ENCODE measurements at places on chromosomes 13 and 19.

GRCh38 chr19:50513746-50514345, at the start of gene ASPDH:
Gene ASPDH (minus strand): TSS chr19:50513913. CDS start chr19:50513823, 90 bp downstream.
- peak; percentile 23 for DNase-seq

- DNase-seq: no peak
These were observed 3.3 kb upstream of the TPP2 start for GRCh38 chr13:102593466-102593865.

GRCh38 chr19:52935434-52935833, 12.2 kb upstream of the ZNF888 start:
- peak; percentile 90 for DNase-seq

- peak; percentile 51 for DNase-seq
These were observed 41.8 kb downstream of the RNASEH2B start for GRCh38 chr13:50951366-50951765.

- DNase-seq: peak; percentile 31
These were observed 84.8 kb downstream of the STOML3 start for GRCh38 chr13:38905861-38906260.

DNA sequence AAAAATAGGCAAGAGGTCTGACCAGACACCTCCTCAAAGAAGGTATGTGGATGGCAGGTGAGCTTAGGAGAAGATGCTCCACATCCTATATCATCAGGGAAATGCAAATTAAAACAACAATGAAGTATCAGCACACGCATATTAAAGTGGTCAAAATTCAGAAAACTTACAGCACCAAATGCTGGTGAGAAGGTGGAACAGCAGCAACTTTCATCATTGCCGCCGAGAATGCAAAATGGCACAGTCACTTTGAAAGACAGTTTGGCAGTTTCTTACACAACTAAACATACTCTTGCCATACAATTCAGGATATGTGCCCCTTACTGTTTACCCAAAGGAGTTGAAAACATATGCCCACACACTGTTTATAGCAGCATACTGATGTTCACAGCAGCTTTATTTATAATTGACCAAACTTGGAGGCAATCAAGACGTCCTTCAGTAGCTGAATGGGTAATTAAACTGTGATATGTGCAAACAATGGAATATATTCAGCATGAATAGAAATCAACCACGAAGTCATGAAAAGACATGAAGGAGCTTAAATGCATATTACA, 22.5 kb downstream of the OR10H4 start:
- no peak for DNase-seq

GRCh38 chr19:40241809-40242384, 15.4 kb upstream of the CCNP start:
- DNase-seq: peak; percentile 83

DNA sequence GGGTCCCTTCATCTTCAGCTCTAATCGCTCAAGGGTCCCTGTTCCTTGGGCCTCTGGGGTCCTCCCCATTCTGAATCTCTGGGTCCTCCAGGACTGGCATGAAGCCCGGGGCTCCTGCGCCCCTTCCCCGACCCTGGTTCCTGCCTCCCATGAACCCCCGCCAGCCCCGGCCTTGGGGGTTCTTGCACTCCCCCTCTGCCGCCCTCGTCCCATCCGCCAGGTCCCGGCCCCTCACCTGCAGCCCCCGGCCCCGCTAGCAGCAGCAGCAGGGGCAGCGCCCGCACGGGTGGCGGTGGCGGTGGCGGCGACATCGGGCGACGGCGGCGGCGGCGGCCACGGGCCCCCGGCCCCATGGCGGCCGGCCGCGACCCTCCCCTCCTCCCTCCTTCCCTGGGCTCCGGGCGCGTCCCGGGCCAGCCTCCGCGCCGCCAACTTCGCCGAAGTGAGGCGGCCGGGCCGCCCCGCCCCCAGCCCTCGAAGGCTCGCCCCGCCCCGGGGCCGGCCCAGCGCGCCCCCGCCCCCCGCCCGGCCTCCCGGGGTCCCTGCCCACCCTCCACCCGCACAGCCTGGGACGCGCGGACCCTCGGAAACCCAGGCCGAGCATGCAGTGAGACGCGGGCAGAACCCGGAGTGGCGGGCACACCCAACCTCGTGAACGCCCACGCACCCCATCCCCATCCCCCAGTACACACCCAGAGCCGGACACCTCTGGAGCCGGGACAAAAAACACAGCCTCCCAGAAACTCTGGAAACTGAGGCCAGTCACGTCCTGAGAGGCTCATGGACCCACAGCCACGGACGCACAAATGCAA, at the start of gene NOTCH3:
Gene NOTCH3, minus strand, starts transcription at position 443 of the 812 bp plus-strand sequence. Its CDS starts 90 bp downstream, at position 353.
- peak; percentile 64 for DNase-seq

GRCh38 chr13:113796964-113797676, 38.1 kb downstream of the TMEM255B start:
- no peak for DNase-seq

DNA sequence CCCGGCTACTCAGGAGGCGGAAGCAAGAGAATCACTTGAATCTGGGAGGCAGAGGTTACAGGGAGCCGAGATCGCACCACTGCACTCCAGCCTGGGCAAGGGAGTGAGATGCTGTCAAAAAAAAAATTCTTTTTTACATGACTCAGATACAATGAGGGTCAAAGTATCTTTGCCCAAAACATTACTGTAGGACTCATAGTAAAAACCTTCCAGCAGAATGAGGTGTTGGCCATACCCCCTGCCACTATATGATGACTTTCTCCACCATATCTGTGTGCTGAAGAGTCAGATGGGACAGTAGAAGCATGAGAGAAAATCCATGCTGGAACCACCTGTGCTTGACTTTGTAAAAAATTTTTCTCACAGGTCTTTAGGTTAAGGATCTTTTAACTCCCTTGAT, 86.7 kb downstream of the COL4A2 start:
- no peak for DNase-seq

- DNase-seq: peak; percentile 57
These were observed 48.7 kb upstream of the MYCBP2 start for GRCh38 chr13:77375560-77376108.

DNA sequence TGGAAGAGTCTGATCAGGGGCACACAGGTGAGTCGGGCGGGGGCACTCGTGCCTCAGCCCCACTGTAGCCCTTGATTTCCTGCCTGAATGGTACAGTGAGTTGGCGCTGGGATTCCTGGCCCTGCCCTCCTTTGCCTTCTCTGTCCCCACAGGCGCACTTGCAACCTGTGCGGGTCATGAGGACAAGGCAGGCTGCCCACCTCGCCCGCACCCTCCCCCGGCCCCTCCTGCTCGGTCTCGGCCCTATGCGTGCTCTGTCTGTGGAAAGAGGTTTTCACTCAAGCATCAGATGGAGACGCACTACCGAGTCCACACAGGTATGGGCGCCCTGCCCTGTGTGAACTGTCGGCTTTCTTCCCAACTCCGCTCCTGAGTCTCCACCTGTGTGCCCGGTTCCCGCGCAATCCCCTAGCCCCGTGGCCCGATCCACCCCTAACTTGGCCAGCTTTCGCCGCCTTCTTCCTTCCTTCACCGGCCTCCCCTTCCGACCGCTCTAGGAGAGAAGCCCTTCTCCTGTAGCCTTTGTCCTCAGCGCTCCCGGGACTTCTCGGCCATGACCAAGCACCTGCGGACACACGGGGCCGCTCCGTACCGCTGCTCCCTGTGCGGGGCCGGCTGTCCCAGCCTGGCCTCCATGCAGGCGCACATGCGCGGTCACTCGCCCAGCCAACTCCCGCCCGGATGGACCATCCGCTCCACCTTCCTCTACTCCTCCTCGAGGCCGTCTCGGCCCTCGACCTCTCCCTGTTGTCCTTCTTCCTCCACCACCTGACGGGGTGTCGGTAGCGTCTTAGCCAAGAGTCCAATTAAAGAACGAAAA, 1.6 kb upstream of the KMT2B start:
- DNase-seq: peak; percentile 77

DNA sequence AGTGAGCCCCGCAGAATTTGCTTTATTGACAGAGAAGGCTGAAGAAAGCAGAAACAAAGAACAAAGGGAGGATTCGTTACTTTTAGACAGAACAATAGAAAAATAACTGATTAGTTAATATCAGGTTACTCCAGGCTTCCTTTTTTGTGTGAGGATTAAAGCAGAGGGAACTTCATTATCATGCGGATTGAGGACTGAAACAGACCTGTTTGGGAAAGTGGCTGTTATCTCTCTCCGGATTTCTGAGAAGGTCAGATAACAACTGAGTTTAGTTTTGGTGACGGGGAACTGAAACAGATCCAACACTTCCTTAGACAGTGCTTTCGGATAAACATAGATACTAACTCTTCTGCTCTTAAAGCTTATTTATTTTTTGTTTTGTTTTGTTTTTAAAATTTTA, 246.4 kb upstream of the ZNF507 start:
- no peak for DNase-seq

- no peak for DNase-seq
These were observed 65.8 kb upstream of the UQCRFS1 start for GRCh38 chr19:29278716-29279115.

- DNase-seq: no peak
These were observed 9.3 kb upstream of the RUBCNL start for GRCh38 chr13:46396341-46396740.

GRCh38 chr19:3028305-3029064, 595 bp downstream of the TLE2 start:
- DNase-seq: no peak

GRCh38 chr13:50444726-50445125, 398.8 kb downstream of the DLEU7 start:
- DNase-seq: peak; percentile 63

DNA sequence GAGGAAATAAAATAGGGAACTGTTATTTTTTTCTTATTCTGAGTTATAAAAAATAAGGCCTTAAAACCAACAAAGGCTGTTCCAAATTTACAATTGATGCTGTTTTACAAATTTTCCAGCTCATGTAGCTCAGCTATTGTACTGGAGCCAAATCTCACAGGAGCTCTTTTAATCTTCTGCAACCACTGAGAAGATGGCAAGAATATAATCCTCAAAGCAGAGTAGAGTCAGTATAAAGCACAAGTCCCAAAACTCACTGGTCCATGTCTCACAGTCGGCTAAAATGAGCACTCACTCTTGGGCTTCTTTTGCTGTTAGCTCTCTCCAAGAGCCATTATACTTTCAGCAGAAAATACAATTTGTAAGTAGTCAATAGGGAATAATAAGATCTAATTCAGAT, 1074.4 kb upstream of the PRR20A start:
- DNase-seq: no peak

DNA sequence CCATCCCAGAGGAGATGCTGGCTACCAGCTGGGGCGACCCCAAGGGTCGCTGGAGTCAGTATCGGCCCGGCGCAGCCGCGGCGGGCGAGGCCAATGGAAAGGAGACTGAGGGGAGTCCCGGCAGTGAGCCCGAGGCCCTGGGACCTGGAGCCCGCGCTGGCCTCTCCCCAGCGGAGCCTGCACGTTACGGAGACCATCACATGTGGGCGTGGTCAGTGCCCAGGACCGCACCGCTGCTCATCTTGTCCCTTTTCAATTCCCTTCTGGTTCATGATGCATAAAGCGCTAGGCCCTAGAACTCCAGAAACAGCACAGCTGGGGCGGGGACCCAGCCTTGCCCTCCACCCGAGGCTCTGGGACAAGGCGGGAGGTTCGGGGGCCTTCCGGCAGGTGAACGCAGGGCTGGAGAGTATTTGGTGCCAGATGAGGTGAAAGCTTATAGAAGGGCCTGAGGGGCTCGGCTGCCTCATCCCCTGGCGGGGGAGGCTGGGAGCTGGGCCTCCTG, 8.0 kb downstream of the C19orf25 start:
- DNase-seq: no peak

GRCh38 chr13:30743319-30744055, 8.1 kb downstream of the ALOX5AP start:
- peak; percentile 96 for DNase-seq

DNA sequence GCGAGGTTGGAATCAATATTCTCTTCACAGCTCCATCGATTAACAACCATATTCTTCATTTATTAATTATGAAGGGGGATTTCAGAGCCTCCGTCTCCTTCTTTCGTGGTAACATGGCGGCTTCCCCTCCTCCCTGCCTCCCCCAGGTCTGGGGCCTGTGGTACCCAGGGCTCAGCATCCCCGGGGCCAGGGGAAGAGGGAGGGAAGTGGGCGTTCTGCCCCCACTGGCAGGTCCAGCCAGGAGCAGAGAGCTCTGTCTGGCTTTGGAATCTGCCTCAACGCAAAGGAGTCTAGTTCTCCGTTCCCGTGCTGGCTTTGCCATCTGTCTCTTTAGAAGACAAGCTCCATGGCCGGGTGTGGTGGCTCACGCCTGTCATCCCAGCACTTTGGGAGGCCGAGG, 37.8 kb upstream of the ONECUT3 start:
- no peak for DNase-seq

DNA sequence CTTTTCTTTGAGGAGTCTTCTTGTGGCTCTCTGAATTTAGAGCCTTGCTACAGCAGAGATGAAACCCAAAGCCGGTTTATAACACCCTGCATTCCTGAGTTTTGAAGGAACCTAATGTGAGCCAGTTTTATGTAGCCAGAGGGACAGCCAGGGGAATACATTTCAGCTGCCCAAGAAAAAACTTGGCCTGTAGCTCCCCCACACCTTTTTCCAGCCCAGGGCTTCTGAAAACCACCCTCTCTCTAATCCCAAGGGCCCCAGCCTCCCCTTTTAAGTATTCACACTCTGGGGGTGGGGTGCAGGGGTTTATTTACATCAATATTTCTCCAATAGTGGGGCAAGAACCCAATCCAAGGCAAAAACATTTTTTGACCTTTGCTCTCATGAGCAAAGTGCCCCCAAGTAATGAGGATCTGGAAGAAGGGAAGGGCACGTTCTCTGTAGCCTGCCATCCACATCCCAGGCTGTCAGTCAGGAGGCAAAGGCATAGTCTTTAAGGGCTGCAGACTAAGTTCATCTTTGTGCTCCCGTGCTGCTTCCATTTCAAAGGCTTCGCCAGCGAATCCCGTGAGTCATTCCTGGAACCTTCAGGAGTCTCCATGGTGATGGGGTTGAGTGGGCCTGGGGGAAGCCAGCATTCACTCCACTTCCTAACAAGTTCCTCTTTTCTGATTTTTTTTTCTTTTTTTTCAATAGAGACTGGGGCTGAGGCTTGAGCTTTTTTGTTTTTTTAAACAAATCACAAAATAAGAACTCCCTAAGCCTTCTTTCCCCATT, 33.2 kb upstream of the MEDAG start:
- DNase-seq: peak; percentile 93

- DNase-seq: no peak
These were observed 314.9 kb upstream of the SLITRK5 start for GRCh38 chr13:87356314-87356713.

- no peak for DNase-seq
These were observed 118.8 kb upstream of the FRY start for GRCh38 chr13:31912647-31913401.

- peak; percentile 70 for DNase-seq
These were observed 885 bp downstream of the TGFB1 start for GRCh38 chr19:41352609-41353465.

Data from astrocyte of the hippocampus (primary cell).